AG09319 (cell line): ENCODE measurements at places on chromosomes 3 and 15.
A peak's percentile ranks its signal among the peaks of the same experiment; 100 is the strongest.

DNA sequence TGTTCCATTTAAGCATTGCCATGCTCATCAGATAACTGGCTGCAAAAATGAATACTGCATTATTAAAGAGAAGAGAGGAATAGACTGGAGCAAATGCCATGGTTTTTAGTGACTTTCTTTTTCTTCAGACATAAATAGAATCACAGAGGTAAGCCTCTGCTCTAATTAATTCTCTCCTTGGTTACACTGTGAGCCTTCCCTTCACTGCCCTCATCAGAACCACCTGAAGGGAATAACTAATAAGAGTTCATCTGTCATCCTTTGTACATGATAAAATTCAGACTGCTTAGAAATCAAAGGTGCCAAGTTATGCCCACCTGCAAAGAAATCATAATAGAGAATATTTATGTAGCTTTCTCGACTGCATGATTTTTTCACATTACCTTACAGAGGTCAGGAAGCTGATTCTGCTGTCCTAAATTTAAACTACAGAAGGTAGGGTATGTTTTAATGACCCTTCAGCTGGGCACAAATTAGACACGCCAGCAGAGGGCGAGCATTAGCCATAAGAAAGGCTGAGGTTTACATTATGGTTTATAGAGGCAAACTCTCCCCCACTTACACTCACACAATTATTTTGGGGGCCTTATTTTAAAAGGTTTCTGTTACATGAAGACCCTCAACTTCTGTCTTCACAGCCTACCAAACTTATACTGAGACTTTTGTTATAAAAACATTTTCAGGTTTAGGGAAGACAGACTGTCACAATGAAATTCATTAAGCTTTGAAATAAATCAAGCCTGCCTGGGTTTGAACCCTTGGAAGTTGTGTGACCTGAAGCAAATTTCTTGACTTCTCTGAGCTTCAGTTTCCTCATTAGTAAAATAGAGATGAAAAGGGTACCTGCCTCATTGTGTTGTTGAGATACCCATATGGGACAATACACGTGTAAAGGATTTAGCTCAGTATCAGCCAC lies 15.3 kb upstream of the UNC13C start:
- DNase-seq: no peak

- no peak for DNase-seq
Observed at GRCh38 chr3:186517218-186517617, 27.0 kb downstream of the CRYGS start.

- no peak for DNase-seq
Observed at GRCh38 chr3:188746291-188746783, 425.4 kb upstream of the TPRG1 start.

DNA sequence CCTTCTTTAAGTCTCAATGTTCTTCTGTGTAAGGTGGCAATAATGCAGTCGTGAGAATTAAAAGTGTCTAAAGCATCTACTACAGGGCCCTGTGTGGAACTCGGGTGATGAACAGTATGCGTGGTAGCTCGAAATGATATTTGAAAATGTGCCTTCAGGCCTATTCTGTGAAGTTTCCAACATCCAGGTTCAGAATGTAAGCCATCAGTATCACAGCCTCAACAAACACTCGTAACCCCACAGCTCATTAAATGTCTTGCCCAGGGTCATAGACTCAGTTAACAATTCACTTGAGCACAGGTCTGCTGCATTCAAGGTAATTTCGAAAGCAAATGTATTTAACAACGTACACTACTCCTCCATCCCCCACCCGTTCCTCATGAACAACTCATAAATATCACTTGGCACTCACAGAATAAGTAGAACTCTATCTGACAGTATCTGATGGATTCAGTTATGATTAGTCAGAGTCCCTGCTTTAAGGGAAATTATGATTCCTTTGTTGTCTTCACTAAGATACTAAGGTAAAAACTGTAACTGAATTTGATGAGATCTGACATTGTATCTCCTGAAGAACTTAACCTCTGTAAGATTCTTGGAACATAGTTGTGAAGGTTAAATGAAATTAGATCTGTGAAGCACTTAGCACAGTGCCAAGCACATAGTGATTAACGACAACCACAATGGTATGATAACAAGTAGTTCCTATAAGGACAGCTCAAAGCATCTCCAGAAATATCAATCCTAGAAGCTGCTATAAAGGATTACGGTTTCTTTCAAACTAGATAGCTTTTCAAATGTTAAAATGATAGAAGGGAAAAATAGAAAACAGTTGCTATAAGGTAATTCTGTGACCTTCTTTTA lies 642.3 kb downstream of the TBL1XR1 start:
- no peak for DNase-seq

DNA sequence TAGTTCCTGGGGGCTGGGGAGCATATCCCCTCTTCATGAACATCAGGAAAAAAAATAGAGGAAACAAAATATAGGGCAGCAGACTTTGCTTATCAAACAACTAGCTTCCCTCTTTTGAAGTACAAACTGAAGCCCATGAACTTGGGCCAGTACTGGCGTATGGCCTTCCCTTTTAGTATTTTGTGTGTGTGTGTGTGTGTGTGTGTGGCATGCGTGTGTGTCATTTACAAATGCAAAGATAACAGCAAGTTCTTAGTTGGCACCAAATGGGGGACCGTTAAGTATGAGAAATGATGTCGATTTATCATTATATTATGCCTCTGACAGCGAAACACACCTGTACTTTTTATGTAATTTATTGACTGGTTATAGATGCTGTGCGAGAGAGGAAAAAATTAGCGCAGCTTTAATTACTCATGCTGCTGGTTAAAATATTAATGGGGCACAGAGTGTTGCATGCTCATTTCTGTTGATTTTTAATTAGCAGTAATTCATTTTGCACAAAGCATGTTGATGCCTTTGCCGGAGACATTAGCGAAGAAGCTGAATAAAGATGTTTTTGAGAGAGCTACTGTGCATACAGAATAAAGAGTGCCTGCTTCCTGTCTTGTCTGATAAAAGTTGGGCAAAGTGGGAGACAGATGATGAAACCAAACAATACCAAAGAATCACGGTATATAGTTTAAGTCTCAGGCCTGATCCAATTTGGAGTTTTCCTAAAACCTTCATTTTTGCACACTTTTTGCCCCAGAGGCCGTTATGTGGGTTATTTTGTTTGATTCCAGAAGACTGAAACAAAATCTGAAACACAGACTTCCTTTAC lies 297.1 kb downstream of the SATB1 start:
- no peak for DNase-seq

DNA sequence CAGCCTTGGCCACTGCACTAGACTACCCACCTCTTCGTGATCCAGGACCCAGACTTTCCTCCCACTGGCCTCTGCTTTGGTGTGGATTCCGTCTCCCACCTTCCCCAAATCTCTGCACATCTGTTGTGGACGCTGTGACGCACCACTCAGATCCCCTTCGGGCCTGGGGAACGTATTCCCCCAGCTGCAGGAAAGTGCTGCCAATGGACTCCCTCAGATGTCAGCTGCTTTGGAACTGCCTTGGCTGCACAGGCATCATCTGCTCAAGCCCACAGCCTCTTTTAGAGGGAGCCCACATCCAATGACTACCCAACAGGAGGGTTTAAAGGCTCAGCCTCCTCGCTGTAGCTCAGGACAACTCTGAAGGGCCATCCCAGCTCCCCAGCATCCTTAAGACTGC lies 134.2 kb upstream of the RAD18 start:
- no peak for DNase-seq

GRCh38 chr3:136989781-136990524 lies 32.2 kb downstream of the IL20RB start:
- DNase-seq: no peak

DNA sequence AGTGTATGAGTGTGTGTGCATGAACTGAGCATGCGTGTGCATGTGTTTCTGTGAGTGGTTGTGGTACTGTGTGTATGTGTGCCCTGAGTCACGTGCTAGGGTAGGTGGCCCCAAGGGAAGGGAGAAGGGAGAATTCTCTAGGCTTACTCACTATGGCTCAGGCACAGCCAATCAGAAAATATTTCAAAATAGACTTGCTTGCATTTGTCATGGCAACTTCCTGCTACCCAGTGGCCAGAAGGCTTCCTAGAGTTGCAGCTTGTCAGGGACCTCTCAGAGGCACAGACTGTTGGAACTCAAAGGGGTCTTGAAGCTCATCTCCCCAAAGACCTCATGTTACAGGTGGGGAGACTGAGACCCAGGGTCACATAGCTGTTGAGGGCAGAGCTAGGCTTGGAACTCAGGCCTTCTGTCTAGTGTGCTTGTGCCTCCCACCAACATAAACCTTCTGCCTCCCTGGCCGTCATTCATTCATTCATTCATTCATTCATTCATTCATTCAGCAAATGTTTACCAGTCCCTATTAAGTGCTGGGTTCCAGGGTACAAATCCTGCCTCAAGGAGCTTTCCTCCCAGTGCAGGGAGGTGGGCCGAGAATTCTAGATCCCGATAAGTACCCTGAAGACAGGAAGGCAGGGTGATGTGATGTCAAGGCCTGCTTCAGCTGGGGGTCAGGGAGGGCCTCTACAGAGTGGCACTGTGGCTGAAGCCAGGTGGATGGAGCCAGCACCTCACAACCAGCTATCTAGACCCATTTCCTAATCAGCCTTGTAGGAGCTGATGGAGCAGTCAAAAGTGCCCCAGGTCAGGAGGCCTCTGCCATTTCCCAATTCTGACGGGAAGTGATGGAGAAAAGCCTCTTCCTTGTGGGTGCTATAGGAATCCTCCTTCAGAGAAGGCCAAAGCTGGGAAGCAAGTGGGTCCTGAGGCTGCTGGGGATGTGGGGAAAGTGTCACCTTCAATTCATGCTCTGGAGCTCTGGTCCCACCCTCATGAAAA lies 10.9 kb upstream of the RFT1 start:
- DNase-seq: no peak

DNA sequence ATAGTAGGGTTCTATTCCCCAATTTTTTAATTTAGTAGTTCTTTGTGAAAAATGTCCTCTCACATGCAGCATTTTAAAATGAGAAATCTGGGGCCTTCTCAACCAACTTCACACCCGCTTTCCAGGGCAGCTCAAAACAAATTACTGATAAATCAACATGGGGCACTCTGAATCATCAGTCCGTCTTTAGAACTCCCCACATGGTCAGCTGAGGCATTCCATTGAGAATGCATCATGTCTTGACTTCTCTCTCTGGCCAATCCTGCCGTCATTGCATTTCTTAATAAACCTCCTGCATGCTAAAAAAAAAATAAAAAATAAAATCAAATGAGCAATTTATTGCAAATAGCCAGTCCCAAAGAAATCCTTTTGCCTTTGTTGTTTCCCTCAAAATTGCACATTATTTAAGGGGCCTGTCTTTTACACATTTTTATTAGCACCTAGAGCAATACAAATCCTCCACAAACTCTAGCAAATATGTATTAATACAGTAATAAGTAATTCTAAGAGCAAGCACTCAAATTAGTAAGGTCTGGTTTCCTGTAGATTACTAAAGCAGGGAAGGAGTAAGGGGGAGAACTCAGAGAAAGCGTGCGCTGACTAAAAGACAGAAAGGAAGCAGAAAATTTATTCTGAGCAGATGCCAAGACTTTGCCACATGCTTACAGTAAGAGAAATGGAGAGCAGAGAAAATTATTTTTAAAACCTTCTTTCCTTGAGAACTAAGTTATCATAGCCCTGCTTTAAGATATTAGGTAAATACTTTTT lies 175.7 kb downstream of the TNIK start:
- DNase-seq: peak; percentile 72

- no peak for DNase-seq
Observed at GRCh38 chr15:46815765-46816164, 901.5 kb upstream of the SEMA6D start.

DNA sequence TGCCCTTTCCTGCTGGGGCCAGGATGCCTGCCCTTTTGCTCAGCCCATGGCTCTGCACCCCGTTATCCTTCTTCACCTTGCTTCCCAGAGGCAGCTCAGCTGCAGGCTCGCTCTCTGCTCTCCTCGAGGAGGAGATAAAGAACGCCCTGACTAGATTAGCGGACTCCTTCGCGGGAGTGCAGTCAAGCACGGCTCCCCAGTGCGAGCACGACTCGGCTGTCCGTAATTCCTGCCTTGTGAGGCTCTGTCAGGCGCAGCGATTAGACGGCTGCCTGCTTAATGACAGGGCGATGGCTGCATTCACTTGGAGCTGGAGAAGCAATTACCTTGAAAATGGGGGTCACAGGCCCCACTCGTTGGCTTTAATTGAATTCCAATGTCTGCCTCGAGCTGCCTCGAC lies 25.9 kb downstream of the TLE3 start:
- DNase-seq: no peak

- no peak for DNase-seq
Observed at GRCh38 chr3:66453651-66454463, 47.0 kb downstream of the LRIG1 start.

GRCh38 chr3:196418601-196419000 lies 13.6 kb downstream of the UBXN7 start:
- no peak for DNase-seq

- no peak for DNase-seq
Observed at GRCh38 chr15:73952913-73953750, 26.9 kb downstream of the LOXL1 start.

DNA sequence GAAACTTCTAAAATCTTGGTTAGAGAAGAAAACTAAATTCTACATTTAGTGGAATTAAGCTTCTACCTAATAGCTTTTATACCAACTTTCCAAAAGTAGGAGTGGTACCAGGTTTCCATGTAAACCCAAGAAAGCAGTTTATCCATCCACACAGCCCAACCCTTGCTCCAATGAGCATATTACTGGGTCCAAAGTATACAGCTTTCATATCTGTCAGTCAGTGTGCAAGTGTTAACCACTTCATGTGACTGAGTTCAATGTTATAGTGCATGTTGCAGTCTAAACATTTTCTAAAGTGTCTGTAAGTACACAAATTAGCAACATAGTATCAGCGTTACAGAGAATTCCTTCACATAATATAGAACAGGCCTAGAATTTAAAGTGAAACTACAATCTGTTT lies 73.2 kb downstream of the C3orf70 start:
- DNase-seq: no peak
